Glomerular endothelial cell (primary cell): ENCODE measurements at places on chromosomes 5 and 9.

DNA sequence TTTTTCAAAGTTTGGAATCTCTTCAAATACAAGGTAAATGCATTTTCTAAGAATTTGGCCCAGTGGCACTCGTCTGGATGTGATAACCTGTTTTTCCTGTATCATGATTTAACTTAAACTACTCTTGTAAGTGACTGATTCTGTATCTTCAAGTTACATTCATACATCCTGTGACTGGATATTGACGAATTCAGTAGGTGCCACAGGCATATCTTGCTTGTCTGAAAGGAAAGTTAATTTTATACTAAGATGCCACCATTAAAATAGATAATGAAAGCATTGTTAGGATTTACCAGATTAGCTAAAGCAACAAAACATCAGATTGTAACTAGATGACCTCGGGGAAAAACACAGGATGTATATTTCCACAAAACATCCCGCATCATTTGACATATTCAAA lies 175.3 kb upstream of the ZNF608 start:
- DNase-seq: no peak

GRCh38 chr9:36007316-36007708 lies 29.4 kb upstream of the RECK start:
- DNase-seq: no peak

- DNase-seq: no peak
Observed at GRCh38 chr5:173857234-173857633, 30.9 kb upstream of the CPEB4 start.

DNA sequence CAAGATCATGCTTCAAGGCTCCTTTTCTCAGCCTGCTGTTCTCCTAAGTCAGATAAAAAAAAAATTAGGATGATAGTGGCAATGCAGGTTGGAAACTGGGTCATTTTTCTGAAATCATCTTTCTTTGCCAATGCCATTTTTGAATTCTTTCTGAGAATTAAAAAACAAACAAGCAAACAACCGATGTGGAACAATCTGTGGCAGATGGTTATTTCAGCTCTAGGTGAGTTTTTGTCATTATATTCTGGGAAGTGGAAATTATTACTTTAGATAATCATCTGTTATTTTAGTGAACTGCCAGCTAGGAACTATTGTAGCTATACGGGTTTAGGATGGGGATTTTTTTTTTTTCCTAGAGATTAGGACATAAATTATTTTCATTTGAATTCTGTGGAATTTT lies 129.7 kb downstream of the NTRK2 start:
- no peak for DNase-seq

- peak; percentile 60 for DNase-seq
Observed at GRCh38 chr5:38598994-38599617, 42.7 kb upstream of the LIFR start.

- DNase-seq: no peak
Observed at GRCh38 chr9:127035423-127035822, 87.0 kb downstream of the ANGPTL2 start.

DNA sequence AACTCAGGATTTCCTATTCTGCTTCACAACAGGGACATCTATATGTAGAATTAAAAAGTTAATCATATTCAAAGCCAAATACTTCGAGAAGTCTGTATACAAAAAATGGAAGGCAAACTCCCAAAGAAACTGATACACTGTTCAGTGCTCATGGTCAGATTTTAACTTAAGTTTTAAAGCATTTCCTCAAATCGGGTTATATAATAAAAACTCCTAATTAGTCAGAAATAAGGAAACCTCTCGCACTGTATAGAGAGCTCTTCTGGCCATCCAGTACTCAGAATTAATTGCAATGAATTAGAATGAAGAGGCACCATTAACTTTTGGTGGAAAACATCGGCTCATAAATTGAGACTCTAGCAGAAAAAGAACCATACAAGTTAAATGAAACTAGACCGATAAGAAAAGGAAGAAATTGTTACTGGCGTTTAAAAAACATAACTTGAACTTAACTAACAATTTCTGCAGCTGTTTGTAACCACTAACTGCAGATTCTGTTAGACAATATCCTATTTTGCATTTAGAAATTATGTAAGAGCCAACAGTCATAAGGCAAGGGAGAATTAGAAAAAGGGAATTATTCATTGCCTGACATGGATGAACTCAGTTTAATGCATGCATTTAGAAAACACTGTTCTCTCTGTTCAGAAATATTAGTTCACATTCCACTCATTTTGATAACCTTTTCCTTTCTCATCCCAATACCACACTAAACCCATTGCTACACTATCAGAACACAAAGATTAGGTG lies 96.6 kb downstream of the FNBP1 start:
- DNase-seq: no peak

DNA sequence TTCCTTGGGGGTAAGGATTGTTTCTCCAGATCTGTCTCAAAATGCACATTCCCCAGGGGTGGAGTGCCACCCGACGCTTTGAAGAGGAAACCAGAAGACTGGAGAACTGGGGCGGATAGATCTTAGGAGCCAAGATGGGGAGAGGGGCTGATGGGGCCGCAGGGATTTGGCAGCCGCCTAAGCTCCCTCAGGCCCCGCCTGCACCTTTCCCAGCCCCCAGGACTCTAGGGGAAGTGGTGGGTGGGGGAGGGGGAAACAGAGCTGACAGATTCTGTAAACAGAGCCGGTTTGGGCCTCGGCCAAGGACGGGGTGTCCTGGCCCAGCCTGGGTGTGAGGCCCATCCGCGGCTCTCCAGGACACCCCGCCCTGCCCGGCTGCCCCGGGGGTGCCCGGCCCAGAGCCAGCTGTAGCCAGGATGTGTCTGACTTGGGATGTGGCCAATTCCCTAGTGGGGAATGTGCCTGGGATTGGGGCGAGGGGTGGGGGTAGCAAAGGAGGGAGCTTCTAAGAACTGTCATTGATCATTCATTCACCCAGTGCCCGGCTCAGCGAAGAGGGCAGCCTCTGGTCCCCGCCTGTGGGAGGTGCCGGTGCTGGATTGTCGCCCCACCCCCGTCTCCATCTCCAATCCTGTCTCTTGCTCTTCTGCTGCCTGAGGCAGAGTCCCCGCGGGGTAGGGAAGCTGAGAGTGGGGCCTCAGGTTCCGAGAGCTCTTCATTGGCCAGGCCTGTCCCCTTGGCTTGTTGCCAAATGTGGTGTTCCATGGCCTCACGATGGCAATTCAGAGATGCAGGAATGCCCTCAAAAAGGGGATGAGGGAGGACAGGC lies 54.8 kb upstream of the CDKN2AIPNL start:
- DNase-seq: peak; percentile 23

DNA sequence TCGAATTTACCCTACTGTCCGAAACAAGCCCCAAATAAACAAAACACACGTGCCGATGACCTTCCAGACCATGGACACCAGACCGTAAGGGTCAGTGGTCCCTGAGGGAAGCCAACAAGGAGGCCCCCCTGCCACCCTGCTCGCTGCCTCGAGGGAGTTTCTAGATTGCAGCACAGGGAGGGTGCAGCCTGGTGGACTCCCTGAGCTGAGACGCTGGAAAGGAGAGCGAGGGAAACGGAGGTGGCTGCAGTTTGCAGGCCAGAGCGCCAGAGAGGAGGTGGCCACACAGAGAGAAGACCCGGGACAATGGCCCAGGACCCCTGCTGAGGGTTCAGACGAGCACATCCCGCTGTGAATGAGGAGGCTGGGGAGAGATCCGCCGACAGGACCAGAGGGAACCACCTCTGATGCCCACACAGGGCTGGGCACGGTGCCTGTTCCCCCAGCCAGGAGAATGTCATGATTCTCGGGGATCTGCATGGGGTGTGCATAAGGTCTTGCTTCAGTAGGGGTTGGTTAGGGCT lies 48.9 kb downstream of the SLC6A3 start:
- no peak for DNase-seq

- no peak for DNase-seq
Observed at GRCh38 chr9:86405926-86406325, 51.7 kb upstream of the TUT7 start.
